Panc1 (cell line): ENCODE measurements at places on chromosomes 1 and 21. TPM values are rescaled to one million over a fixed set of nuclear protein-coding genes. Genes with fewer than 3 reads are reported as not detected.

Gene VWA1
- total RNA-seq = 858 TPM

DNA sequence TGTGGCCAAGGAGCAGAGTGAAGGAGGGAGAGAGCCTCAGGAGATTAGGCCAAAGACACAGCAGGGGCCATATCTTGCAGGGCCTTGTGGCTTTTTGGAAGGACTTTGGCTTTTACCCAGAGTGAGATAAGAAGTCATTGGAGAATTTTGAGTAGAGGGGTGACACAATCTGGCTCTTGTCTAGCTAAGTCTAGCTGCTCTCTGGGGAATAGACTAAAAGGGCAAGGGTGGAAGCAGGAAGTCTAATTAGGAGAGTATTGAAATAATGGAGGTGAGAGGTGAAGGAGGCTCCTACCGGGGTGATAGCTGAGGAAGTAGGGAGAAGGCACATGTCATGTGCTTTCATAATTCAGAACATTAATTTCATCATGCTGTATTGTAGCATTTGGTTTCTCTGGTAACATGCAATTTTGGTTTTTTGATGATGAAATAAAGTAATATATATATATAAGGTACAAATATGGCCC is 34.3 kb upstream of the KCNA3 start:
- DNase-seq = no peak

DNA sequence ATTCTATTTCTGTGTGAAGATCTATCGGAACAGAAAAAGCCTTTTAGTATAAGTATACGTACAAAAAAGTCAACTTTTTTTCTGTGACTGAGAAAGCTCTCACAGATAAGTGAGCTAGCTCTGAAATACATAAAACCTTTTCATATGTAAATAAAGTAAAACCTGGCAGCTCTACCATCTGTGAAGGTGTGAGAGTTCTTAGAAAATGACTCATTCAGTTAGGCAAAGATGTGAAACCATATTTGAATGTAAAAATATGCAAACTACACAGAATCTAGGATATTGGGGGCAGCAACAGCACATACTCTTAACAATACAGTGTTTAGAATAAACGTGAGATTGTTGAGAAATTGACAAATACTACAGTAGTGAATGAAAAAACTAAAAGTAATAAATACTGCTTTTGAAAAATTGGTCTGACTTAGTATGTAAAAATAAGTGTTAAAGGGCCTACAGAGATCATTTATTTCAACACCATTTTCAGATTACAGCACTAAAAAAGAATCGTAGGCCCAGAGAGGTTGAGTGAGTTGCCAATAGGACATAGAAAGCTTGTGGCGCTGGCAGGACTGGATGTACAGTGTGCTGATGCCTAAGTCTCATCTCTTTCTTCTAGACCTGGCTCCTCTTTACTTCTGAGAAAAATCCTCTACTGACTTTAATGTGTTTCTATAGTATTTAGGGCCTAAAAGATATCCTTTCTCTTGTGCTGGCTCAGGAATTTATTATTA is 19.8 kb downstream of the ATP6V1G3 start:
- no peak for DNase-seq

DNA sequence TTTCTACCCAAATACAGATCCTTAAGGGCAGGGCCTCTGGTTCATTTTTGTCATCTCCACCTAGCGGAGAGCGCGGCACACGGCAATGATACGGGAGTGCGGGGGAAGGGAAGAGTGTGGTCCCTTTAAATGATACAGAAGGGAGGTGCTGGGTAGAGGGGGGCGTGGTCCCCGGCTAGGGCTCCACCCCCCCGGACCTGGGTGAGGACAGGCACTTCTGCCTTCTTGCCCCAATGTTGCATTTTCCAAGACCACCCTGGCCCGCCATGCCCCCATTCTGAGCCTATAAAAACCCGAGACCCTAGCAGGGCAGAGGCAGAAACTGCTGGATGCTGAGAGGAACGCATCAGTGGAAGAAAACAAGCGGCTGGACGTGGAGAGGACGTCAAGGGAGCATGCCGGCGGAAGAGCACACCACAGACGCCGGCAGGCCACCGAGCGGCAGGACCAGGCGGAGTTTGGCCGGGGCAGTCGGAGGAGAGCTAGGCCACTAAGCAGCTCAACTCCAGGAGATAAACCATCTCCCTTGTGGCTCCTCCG is 30.0 kb downstream of the LRRC3 start:
- DNase-seq = peak; percentile 55

GRCh38 chr1:100394285-100394684 is 42.0 kb downstream of the CDC14A start:
- no peak for DNase-seq

GRCh38 chr1:22830041-22830566 is 119.5 kb downstream of the EPHB2 start:
- no peak for DNase-seq
